ENCODE measurements at places on chromosomes 1 and 21.
A peak's percentile ranks its signal among the peaks of the same experiment; 100 is the strongest.

- DNase-seq = no peak
Measured at GRCh38 chr21:45080639-45081414, 6.4 kb downstream of the ADARB1 start.

DNA sequence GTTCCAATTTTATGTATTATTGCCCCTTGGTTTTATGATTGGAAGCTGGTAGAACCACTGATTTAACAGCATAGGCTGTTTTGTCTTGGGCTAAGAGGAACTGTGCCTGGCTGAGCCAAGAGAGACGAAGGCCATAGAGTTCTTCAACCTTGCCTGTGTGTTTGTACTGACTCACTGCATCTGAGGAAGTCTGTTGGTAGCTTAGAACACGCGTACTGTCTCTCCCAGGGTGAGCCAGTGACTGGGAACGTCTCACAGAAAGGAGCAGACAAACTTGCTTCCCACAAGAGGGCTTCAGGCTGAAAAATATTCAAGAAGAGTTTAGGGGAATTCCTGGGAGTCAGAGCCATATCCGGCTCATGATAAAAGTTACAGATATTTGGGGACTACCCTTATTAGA, 14.9 kb downstream of the TMEM51 start:
- no peak for DNase-seq

DNA sequence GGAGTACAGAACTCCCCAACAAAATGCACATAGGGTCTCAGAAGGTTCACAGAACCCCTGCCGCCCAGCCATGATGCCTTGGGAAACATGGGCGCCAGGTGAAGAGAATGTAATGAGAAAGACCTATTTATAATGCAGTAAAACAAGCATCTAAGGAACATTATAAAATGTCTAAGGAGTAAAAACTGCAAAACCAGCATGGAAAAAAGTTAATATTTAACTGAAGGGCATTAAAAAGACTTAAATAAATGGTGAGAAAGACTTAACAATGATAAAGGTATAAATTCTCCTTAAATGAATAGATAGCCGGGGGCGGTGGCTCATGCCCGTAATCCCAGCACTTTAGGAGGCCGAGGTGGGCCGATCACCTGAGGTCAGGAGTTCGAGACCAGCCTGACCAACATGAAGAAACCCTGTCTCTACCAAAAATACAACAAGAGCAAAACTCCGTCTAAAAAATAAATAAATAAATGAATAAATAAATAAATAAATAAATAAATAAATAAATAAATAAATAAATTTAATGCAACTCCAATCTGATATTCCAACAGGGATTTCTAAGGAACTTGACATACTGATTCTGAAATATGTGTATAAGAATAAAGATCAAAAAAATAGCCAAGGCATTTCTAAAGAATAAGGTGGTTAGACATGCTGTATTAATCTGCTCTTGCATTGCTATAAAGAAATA, 27.3 kb upstream of the ACOT11 start:
- DNase-seq = no peak

DNA sequence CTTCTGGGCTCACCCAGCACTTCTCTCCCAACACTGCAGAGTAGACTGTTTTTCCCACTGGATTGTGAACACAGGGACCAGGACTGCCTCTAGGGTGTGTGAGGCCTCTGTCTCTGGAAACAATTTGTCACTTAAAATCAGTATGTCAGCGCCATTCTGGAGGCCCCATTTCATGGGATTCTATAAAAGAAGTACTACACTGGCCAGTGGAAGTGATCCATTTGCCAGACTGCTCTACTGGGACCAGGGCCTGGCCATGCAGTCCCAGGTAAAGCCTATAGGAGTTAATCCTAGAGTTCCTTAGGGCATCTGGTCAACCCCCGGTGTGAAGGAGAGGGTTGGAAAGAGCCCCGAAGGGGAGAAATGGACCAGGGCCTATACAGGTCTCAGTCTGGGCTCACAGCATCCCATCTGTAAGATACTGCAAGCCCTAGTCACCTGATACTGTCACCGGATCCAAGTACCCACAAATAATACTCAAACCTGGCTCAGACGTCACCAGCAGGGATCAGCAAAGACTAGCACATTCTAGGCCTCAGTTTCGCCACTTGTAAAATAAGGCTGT, 245.0 kb downstream of the FOXD2 start:
- no peak for DNase-seq

DNA sequence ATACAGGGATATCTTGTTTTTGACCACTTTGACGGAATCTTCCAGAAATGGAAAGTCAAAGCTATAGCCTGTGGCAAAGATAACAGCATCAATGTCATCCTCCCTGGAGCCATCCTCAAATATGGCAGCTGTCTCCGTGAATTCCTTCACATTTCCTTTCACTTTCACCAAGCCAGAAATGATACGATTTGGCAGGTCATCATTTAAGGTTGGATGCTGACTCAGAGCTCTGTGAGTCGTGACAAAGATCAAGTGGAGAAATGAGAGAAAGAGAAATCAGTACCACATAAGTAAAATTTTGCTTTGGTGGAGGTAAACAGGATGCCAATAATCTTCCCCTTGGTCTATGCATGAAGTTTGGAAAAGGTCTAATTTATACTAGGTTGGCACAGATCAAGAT, 23.9 kb downstream of the FMO5 start:
- no peak for DNase-seq

- DNase-seq = no peak
Measured at GRCh38 chr1:15368888-15369287, 40.8 kb upstream of the EFHD2 start.

- no peak for DNase-seq
Measured at GRCh38 chr1:16906873-16907272, 11.1 kb downstream of the RNU1-2 start.

DNA sequence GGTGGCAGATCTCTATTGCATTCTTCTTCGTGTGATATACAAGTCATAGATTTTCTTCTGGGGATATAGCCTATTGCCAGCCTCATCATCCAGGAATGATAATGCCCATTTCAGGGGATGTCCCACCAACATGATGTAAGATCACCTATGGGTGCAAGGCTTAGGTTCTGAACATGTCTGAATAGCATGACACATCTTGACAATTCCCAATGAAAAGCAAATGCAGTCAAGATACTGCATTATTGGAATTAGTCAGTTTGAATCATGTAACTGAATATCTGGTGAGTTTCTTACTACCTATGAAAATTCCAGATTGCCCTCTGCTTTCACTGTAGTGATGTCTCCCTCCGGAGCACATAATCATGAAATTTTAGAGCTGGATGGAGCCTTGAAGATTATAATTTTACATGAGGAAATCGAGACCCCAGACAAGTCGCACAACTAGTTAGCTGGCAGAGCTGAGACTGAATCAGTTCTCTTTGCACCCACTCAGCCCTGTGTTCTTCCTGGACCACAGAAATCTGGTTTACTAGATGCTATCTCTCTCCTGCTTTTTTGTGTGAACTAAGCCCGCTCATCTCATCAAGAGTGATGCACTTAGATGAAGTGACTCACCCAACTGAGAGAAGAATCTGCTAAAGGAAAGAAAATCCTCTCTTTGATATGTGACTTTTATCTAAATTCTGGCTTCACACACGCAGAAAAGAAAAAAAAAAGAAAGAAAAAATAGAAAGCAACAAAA, 65.0 kb downstream of the WDR64 start:
- no peak for DNase-seq

DNA sequence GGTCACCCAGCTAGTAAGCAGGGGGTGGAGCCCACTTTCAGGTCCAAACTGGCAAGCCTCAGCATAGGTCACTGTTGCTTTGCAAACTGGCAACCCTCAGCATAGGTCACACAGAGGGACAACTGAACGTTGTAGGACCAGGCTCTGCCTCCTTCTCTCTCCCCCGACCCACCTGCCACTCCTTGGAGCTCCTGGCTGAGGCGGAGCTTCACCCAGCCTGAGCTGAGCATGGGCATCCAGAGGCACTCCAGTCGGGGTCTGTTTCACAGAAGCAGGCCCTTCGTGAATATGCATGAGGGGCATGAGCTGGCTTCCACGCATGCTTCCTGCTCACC, 24.2 kb downstream of the CAPZB start:
- no peak for DNase-seq

GRCh38 chr1:17409391-17409811, 30.1 kb downstream of the RCC2 start:
- no peak for DNase-seq

DNA sequence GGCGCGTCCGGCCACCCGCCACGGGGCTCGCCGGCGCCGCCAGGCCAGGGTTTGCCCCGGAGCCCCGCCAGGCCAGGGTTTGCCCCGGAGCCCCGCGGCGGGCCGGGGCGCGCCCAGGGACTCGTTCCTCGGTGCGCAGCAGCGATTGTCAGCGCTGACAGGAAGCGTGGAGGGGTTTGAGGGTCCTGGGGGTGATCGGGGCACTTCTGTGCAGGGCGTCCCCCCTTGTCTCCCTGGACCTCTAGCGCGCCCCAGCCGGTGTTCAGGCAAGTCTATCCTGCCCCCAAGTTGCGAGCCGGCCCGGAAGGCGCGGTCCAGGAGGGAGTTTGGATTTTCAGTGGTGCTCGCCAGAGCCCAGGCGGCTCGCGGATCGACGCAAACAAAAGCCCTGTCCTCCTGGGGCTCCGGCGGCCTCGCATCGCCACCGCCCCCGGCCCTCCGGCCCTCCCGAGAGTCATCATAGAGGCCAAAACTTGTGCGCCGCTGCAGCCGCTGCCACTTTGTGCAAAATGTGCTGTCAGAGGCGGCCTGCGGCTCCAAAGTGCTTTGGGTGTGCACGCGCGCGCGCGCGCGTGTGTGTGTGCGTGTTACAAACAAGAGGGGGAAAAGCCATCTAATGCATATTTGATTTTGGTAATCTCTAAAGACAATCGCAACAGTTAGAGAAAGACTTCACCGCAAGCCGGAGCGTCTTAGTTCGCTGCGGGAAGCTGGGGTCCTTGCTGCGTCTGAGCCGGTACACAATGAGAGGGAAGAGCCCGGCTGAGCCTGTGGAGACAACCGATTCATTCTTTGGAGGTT, 1.0 kb downstream of the ROR1 start:
- no peak for DNase-seq

GRCh38 chr1:215637041-215637573, 70.0 kb downstream of the KCTD3 start:
- no peak for DNase-seq

GRCh38 chr1:241181471-241181870, 175.5 kb downstream of the RGS7 start:
- no peak for DNase-seq

- no peak for DNase-seq
Measured at GRCh38 chr1:161228032-161228431, 2.2 kb downstream of the TOMM40L start.

GRCh38 chr1:48470481-48470855, 1.5 kb downstream of the SPATA6 start:
- DNase-seq = peak; percentile 48

DNA sequence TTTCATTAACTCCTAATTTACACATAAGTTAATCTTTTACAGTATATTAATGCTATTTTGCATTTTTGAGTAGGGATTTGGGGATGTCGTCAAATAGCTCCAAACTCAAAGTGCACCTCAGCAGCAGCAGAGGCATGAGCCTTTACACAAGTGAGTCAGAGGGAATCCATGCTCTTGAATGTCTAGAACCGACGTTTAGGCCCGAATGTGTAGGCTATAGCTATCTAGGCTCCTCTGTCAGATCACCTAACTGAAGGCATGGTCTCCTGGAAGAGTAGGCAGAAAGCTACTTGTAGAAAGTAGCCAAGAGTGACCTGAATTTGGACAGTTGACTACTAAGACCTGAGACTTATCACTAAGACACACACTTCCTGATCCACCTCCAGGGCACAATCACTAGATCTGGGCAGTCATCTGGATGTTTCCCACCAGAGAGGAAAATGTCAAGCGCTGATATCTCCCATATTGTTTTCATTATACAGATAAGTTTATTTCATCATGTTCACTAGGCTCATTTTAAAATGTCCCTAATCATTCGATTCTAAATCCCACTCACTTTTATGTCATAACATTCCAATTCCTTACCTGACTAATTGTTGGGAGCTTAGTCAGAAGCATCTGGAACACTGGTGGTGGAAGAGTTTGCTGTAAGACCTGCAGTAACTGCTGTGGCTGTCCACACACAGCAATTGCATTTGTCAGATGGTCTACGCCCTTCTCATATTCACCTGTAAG, 15.3 kb downstream of the TOMM20 start:
- DNase-seq = no peak

DNA sequence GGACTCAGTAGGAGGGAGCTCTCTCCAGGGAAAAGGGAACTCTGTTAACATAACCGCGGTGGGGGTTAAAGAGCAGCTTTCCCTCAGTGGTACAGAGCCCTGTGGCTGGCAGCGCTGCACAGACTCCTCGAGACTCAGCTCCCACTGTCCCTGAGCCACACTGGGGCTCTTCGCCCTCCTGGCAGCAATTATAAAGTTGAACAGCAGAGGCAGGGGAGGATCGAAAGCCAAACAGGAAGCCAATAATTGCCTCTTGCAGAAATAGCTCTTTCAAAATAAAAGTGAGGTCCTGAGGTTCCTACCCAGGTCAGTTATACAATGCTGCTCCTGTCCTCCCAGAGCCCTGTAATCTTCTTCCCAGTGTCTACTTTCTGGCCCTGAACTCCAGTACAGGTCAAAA, 77.0 kb downstream of the FAM78B start:
- no peak for DNase-seq

- DNase-seq = no peak
Measured at GRCh38 chr1:217333939-217334338, 297.0 kb downstream of the GPATCH2 start.

GRCh38 chr1:180680558-180681144, 48.8 kb downstream of the XPR1 start:
- DNase-seq = no peak

DNA sequence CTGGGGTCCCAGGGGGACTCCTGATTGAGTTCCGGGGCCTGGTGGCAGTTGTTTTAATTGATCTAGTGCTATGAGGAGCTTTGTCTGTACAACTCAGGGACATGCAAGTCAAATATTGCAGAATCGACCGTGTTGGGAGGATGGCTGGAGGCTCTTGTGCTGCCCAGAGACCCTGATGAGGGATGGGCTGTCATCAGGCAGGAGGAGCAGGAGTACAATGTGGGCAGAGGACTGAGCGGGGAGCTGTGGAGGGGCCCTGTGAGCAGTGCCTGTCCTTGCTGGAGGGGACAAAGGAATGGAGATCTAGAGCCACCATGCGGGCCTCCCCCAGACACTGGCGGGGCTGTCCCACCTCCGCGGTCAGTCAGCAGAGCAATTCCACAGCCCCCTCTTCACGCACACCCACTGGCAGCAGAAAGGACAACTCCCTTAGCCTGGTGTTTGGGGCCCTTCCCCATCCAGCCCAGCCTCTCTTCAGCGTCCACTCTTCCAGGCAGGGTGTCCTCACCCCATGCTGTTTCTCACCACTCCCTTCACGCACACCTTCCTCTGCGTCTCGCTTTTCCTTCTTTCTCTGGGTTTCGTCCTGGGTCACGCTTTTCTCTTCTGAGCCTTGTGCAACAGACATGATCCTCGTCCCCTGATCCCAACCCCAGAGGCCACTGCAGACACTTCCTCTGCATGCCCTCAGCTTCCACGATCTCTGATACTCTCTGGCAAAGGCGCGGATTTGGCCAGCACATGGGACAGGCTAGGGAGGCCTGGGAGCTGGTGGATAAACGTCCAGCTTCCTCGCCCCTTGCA, 122.6 kb downstream of the GRIK3 start:
- no peak for DNase-seq

GRCh38 chr1:67639361-67639760, 45.6 kb upstream of the GADD45A start:
- no peak for DNase-seq
